ENCODE measurements at places on chromosomes 1 and 21.

DNA sequence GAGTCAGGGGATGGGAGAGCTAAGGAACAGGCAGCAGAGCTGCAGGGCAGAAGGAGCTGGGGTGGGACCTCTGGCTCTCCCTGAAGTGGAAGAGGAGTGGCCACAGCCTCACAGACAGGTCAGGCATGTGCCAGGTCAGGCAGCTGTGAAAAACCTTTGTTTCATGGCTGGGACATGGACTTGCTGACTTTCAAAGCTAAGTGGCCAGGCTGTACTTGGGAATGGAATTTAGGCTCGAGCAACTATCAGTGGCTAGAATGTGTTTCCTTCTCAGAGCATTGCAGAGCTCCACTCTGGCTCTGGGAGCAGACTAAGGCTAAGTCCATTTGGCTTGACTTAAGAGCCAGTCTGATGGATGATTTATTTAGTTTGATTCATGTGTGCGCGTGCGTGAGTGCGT lies 385.1 kb downstream of the LMX1A start:
- DNase-seq = no peak
- H3K27me3 ChIP-seq = no peaks in the 10 kb centered on the region
- no peaks in the 10 kb centered on the region for H3K36me3 ChIP-seq
- H3K4me3 ChIP-seq = no peak overlapping the region
- no peaks in the 10 kb centered on the region for H3K4me1 ChIP-seq

DNA sequence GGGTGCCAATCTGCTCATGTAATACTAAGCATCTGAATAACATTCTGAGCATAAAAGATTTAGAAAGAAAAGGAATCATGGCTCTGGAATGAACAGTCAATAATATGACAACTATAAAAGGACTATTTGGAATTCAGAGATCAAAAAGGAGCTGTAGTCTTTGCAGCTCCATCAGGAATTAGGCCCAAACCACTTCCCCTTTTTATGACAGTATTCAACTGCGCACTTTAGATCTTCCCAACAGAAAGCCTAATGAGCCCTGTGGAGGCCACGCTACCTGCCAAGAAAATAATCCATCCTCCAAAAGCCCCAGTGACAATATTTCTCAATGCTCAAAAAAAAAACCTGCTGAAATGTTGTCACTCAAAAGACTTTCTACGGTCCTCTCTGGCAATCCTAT lies 163.2 kb downstream of the SNX7 start:
- H3K4me3 ChIP-seq = no peak overlapping the region
- DNase-seq = no peak
- no peak overlapping the region for H3K27ac ChIP-seq
- no peaks in the 10 kb centered on the region for H3K4me1 ChIP-seq

DNA sequence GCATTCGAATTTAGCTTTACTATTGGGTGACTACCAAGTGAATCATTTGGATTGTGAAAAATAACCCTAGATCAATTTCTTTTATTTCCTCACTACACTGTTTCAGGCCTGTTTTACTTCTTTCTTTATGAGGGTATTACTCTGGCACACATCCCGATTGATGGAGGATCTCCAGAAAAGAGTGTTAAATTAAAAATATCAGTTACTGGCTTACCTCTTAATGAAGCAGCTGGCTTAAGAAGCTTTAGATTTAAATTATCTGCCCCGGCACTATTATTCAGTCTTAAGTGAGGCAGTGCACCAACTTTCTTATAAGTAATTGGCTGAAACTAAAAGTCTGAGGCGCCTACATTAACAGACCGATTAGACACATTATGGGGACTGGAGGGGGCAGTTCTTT lies 1097.4 kb downstream of the TTLL7 start:
- no peak for DNase-seq
- H3K4me3 ChIP-seq = no peak overlapping the region
- no peak overlapping the region for H3K27ac ChIP-seq
- no peaks in the 10 kb centered on the region for H3K4me1 ChIP-seq
- no peaks in the 10 kb centered on the region for H3K36me3 ChIP-seq

- H3K27me3 ChIP-seq = no peaks in the 10 kb centered on the region
- no peaks in the 10 kb centered on the region for H3K36me3 ChIP-seq
- no peak overlapping the region for H3K27ac ChIP-seq
- no peaks in the 10 kb centered on the region for H3K4me1 ChIP-seq
- no peak overlapping the region for H3K4me3 ChIP-seq
Observed at GRCh38 chr1:47645151-47645550, 207.3 kb downstream of the FOXD2 start.

GRCh38 chr1:199861020-199861795 lies 166.3 kb upstream of the NR5A2 start:
- no peak overlapping the region for H3K27ac ChIP-seq
- no peak overlapping the region for H3K4me3 ChIP-seq
- no peak for DNase-seq
- H3K36me3 ChIP-seq = no peaks in the 10 kb centered on the region

DNA sequence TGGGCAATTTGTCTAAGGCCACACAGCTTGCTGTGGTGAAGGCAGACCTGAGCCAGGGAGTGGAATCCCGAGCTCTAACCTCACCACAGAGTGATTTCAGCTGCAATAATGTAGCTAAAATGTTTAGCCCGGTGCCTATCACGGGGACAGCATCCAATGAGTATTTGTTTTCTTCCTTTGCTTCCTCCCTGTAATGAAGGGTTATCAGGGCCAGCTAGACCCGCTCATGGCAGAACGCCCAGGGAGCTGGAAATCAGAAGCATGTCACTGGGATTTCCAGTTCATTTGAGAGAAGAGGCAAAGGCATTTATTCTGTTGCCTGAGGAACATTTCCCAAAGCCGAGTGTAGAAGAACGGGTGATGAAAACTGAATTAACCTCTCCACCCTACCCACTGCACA lies 183.1 kb downstream of the ZSCAN20 start:
- H3K27me3 ChIP-seq = no peaks in the 10 kb centered on the region
- H3K36me3 ChIP-seq = no peaks in the 10 kb centered on the region
- H3K27ac ChIP-seq = no peak overlapping the region
- H3K4me1 ChIP-seq = no peaks in the 10 kb centered on the region

DNA sequence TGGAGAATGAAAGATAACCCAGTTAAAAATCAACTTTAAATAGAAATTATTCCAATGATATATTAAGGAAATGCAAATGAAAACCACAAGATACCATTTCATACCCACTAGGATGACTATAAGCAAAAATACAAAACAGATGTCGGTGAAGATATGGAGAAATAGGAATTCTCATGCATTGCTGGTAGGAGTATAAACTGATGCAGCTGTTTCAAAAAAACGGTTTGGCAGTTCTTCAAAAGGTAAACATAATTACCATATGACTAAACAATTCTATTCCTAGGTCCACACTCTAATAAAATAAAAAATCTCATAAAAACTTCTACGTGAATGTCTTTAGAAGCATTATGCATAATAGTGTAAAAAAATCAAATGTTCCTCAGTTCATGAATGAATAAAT lies 763.3 kb upstream of the BRINP3 start:
- no peak overlapping the region for H3K4me3 ChIP-seq
- no peaks in the 10 kb centered on the region for H3K27me3 ChIP-seq
- H3K27ac ChIP-seq = no peak overlapping the region
- no peak for DNase-seq
- no peaks in the 10 kb centered on the region for H3K36me3 ChIP-seq

DNA sequence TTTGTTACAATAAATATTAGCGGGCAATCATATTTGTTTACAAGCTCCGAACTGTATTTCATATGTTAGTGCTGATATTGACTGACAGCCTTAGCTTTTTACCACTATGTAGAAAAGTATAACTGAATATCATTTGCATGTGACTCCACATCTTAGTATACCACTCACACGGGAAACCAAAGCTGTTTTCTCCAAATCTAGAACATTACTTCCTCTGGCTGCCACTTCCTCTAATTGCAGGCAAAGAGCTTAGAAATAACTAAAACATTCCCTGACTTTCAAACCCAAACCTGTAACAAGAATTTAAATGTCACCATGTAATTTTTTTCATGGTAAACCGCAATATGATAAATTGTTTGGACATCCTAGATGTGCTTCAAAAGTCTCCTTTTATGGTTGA lies 174.7 kb downstream of the LBR start:
- DNase-seq = no peak
- no peak overlapping the region for H3K4me3 ChIP-seq
- H3K36me3 ChIP-seq = no peaks in the 10 kb centered on the region
- H3K4me1 ChIP-seq = no peaks in the 10 kb centered on the region
- H3K27ac ChIP-seq = no peak overlapping the region

DNA sequence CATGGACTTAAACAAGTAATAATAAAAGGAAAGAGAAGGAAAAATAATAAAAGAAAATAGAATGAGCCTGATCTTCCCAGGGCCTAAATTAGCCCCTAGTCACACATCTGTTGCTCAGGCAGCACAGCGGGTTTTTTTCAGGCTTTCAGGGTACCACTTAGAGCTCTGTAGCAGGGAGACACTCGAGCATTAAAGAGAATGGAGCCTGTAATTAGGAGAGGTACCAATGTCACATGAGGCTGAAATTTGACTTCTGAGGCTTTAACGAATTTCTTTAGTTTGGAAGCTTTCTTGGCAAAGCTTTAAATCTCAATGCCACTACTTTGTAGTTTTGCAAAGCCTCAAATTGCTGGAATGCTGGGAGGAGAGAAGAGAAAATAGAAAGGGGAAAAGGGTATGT lies 116.3 kb downstream of the AK5 start:
- no peaks in the 10 kb centered on the region for H3K36me3 ChIP-seq
- H3K27ac ChIP-seq = no peak overlapping the region
- no peaks in the 10 kb centered on the region for H3K27me3 ChIP-seq
- no peaks in the 10 kb centered on the region for H3K4me1 ChIP-seq
- no peak for DNase-seq

- H3K36me3 ChIP-seq = no peaks in the 10 kb centered on the region
- H3K27ac ChIP-seq = no peak overlapping the region
- no peak overlapping the region for H3K4me3 ChIP-seq
- no peaks in the 10 kb centered on the region for H3K4me1 ChIP-seq
- peaks cover 3% of the 10 kb centered on the region for H3K27me3 ChIP-seq
Observed at GRCh38 chr1:3319874-3320245, 134.6 kb upstream of the ARHGEF16 start.

- H3K27me3 ChIP-seq = peaks cover 4% of the 10 kb centered on the region
- no peaks in the 10 kb centered on the region for H3K4me1 ChIP-seq
- H3K4me3 ChIP-seq = no peak overlapping the region
- no peak overlapping the region for H3K27ac ChIP-seq
- no peak for DNase-seq
Observed at GRCh38 chr1:183227422-183228346, 41.6 kb downstream of the LAMC2 start.

GRCh38 chr1:226511296-226511695 lies 37.3 kb upstream of the STUM start:
- no peak for DNase-seq
- no peak overlapping the region for H3K27ac ChIP-seq
- H3K4me3 ChIP-seq = no peak overlapping the region
- no peaks in the 10 kb centered on the region for H3K4me1 ChIP-seq
- peaks cover 2% of the 10 kb centered on the region for H3K27me3 ChIP-seq

DNA sequence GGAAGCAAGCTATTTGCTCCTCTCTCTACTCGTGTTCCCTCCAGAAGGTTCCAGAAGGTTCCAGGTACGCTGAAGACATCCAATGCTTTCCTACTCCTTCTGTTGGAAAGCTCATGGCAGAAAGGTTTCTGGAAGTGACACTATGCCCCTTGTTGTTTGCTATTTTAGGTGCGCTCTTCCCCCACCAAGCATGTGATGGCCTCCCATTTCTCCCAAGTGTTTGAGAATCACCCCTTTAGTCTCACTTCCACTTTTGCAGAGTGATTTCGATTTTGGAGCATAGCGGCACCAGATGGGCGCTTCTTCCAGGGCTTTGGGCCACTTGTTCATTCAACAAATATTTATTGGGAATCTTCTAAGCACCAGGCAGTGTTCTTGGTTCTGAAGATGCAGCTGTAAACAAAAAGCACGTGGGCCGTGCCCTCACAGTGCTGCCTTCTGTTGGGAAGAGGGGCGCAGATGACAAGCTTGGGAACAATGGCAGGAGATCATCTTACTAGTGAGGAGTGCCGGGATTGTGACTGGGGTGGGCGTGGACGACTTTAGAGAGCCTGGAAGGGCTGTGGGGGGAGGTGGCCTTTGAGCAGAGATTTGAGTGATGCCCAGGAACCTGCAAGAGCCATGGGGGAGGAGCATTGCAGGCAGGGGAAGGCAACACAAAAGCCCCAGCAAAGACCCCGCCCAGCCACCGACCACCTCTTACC lies 43.0 kb upstream of the TARDBP start:
- no peaks in the 10 kb centered on the region for H3K36me3 ChIP-seq
- no peaks in the 10 kb centered on the region for H3K4me1 ChIP-seq
- no peak for DNase-seq
- no peaks in the 10 kb centered on the region for H3K27me3 ChIP-seq
- no peak overlapping the region for H3K4me3 ChIP-seq

DNA sequence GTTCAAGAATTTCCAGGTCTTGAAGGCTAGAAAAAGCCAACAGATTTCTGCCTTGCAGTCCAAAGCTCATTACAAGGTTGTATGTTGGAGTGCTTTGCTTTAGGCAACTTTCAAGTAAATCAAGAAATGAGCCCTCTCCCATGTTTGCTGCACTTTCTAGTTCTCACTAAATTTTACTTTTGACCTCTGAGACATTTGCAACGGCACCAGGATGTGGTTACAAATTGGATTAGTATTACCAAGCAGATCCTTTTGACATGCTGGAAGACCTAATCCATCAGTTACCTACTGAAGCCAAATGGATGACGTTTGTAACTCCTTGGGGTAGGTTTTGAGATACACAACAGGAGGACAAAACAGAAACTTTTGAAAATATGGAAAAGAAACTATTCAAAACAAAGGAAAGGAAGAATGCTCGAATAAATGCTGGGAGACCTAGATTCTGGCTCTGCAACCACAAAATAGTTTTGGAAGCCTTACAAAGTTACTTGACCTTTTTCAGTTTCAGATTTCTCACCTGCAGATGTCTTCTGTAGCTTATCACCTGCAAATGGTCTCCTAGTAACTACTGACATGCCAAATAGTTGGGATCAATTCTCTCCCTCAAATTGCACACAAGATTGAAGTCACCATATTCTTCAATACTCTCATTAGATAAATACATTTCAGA lies 251.7 kb upstream of the ADGRL2 start:
- no peaks in the 10 kb centered on the region for H3K4me1 ChIP-seq
- H3K36me3 ChIP-seq = no peaks in the 10 kb centered on the region
- DNase-seq = no peak
- H3K4me3 ChIP-seq = no peak overlapping the region
- H3K27me3 ChIP-seq = no peaks in the 10 kb centered on the region

- no peaks in the 10 kb centered on the region for H3K27me3 ChIP-seq
- H3K4me1 ChIP-seq = no peaks in the 10 kb centered on the region
- H3K36me3 ChIP-seq = no peaks in the 10 kb centered on the region
Observed at GRCh38 chr1:23895082-23895481, 18.1 kb downstream of the CNR2 start.

DNA sequence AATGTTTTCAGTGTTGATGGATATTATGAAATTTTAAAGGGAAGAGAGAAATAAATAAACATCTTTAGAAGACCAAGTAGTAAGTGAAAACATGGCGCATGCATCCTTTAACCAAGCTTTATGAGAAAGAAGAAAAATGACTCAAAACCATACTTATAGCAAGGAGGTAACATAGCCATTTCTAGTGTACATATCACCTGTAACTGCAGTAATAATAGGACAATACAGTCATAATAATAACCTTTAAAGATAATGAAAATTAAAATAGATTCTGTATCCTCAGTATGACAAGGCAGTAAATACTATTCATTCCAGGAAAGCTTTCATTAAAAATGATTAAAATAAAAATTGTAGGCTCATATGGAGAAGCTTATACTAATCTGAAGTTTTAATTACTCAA lies 141.2 kb downstream of the COL24A1 start:
- no peaks in the 10 kb centered on the region for H3K4me1 ChIP-seq
- DNase-seq = no peak
- H3K36me3 ChIP-seq = no peaks in the 10 kb centered on the region
- no peaks in the 10 kb centered on the region for H3K27me3 ChIP-seq
